ENCODE measurements at places on chromosomes 6 and 20. TPM values are rescaled to one million over a fixed set of nuclear protein-coding genes. Genes with fewer than 3 reads are reported as not detected.

The NEURL2 gene
- 5.8 TPM for total RNA-seq

The ZBTB22 gene
- 11.1 TPM for total RNA-seq

The GABRR1 gene
- not detected for total RNA-seq

The SOD2 gene
- total RNA-seq, result 1,053 TPM

The STX11 gene
- 7.8 TPM for total RNA-seq

The TMC2 gene
- total RNA-seq, result 0.10 TPM

The FUCA2 gene
- total RNA-seq, result 35.0 TPM

The POU5F1 gene
- 0.67 TPM for total RNA-seq

- no peak for DNase-seq
Observed at GRCh38 chr20:311609-312008, 13.7 kb upstream of the SOX12 start.

DNA sequence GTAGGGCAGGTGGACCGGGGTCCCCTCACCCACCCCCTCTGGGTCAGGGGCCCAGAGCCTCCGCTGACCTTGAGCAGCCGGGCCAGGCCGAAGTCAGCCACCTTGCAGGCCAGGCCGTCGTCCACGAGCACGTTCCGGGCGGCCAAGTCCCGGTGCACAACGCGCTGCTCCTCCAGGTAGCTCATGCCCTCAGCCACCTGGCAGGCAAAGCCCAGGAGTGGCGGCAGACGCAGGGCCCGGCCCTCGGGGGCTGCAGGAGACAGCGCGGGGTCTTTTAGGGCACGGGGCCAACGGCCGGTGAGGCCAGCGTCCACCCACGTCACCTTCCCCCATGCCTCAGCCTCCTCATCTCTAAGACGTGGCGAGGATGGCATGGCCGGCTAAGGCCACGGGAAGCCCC is 4.2 kb upstream of the PTK6 start:
- no peak for DNase-seq

DNA sequence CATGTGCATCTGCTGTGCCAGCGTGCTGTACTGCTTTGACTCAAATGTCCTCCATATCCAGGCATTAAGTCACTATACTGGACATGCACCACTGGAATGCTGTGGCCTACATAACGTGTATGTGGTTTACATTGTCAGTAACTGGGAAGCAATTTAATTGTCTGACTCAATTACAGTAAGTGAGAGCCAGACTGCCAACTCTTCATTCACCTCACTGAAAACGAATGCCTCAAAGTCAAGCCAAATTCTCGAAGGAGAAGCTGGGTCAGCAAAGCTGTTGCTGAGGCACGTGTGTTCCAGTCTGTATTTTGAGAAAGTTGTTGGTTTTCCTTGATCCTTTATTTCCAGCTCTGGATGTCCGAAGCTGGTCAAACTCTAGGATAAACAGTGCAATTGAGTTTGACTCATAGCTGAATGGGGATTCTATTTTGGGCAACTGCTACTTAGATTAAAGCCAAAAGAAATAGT is 534.3 kb downstream of the COL12A1 start:
- no peak for DNase-seq

DNA sequence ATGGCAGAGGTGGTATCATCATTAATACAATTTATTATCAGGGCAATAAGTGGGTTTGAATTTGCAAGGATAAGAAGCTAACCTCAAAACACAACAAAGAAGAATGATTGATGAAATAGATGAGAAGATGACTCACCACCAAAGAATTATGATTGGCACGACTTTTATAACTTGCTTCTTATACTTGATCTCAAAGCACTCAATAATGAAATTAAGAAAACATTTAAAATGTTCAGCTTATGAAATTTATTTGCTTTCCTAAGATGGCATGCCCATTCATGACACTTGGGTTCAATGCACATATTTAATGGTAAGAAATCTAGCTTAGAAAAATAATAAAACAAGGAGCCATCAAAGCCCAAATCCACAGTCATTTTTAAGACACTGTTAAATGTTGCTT is 477.5 kb downstream of the GJA1 start:
- DNase-seq, result no peak

- DNase-seq, result no peak
Observed at GRCh38 chr6:40232698-40233097, 298.4 kb upstream of the MOCS1 start.

GRCh38 chr6:117138425-117138824 is 126.9 kb upstream of the VGLL2 start:
- DNase-seq, result no peak

- DNase-seq, result no peak
Observed at GRCh38 chr20:60255866-60256265, 297.6 kb downstream of the CDH26 start.

GRCh38 chr6:114049367-114049966 is 78.5 kb upstream of the HDAC2 start:
- no peak for DNase-seq

DNA sequence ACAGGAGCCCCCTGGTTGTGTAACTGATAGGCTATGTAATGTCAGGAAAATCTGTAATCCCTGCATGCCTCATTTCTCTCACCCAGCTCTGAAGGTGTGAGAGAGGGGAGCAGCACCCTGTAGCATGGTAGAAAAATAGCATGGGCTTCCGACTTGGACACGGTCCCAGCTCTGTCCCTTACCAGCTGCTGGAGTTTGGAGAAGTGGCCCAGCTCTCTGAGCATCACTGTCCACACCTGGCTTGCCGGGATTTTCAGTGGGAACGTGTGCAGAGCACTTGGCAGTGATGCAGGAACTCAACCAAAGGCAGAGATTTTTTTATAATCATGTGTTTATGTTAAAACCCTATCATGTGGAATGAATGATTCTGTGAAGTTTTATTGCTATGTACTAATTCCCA is 34.6 kb downstream of the STK35 start:
- peak; percentile 49 for DNase-seq

- peak; percentile 55 for DNase-seq
Observed at GRCh38 chr20:63540417-63541186, 3.4 kb upstream of the PTK6 start.

GRCh38 chr20:2706688-2707352 is 14.2 kb downstream of the EBF4 start:
- no peak for DNase-seq

GRCh38 chr6:484086-484745 is 92.7 kb downstream of the IRF4 start:
- no peak for DNase-seq

DNA sequence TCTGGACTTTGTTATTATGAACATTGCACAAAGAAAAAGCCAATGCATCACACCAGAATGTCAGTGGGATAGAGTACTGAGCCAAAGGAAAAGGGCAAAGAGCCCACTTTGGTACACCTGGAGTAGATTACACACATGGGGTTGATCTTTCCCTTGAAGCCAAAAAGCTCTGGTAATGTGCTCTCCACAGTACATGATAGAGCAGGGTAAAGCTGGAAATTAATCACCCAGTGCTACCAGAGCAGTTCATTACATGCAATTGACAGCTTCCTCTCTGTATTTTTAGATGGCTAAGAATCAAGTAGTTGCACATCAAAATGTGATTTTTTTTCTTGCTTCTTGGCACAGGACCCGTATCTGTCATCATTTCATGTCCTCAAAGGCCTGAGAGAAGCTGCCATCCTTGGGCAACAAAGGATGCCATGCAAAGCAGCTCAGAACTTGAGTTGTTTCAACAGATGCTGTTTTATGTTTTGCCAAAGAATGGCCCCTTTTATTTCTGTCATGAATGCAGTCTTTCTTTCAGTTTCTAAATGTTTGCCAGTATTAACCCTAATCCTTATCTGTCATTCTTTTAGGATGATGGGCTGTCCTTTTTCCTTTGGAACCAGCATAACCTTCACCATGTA is 88.1 kb downstream of the HDGFL1 start:
- no peak for DNase-seq

DNA sequence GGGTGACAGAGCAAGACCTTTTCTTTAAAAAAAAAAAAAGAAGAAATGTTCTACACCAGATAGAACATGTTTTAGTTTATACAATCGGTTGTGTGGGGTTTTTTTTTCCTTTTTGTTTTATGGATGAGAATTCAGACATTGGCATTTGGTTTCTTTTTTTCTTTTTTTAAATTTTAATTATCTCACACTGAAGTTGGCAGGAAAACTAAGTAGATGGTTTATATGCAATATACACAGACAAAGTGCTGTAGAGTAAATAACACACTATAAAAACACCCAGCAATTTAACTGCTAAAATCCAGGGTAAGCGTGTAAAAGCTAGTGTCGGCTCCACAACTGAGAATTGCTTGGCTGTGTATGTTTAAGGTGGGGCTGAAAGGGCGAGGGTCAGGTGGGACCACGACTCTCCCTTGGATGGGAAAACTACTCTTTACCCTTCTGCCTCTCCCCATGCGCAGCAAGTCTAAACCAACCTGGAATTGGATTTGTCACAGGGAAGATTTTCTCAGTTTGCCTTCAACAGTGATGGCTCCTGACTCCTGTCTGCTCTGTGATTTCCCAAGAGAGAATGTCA is 147.1 kb upstream of the MARCKS start:
- DNase-seq, result no peak

DNA sequence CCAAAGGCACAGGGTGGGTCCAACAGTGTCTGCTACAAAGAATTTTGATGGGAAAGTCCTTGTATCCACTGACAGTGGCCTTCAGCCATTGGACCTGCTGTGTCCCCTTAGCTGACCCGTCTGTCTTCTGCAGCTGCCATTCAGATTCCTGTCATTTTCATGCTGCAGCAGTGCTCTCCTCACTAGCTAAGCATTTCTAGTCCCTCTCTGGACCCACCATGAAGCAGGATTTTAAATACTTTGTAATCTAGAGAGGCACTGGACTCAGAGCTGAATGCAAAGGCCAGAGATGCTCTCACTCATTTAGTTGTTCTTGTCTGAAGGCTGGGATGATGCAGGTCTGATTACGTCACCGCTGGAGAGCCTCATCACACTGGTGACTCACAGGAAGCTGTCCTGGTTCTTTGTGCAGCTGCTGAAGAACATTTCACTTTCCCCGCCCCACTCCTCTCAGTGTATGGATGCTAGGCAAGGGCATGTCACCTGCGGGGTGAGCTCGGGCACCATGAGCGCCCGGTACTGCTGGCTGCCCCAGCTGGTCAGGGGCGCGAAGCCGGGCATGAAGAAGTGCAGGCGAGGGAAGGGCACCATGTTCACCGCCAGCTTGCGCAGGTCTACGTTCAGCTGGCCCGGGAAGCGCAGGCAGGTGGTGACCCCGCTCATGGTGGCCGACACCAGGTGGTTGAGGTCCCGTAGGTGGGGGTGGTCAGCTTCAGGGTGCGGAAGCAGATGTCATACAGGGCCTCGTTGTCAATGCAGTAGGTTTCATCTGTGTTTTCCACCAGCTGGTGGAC is 19.4 kb upstream of the TUBB2A start:
- DNase-seq, result no peak

GRCh38 chr20:58996226-58996611 is 10.8 kb downstream of the CTSZ start:
- no peak for DNase-seq

- DNase-seq, result no peak
Observed at GRCh38 chr20:50174456-50174855, 16.2 kb upstream of the CEBPB start.

- DNase-seq, result no peak
Observed at GRCh38 chr6:70973604-70974003, 16.7 kb upstream of the B3GAT2 start.
